Osteocyte (in vitro differentiated cells): ENCODE measurements at places on chromosomes 5 and 9.

GRCh38 chr5:1527533-1528205 is 3.9 kb upstream of the LPCAT1 start:
- DNase-seq, result peak; percentile 54

DNA sequence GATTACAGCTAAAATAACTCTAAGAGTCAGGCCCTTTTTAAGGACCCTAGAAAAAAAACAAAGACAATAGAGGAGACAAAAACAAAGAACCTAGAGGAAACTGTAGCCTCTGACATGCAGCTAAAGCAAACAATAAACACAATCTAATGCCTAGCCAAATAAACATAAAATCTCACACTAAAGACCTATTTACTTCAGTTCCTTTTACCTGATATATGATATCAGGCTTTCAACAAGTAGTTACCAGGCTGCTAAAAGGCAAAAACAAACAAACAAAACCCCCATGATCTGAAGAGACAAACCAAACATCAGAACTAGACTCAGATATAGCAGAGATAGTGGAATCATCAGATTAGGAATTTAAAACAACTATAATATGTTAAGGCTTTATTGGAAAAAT is 226.5 kb upstream of the POU5F2 start:
- no peak for DNase-seq

GRCh38 chr9:83270116-83270515 is 207.2 kb upstream of the RASEF start:
- DNase-seq, result no peak

DNA sequence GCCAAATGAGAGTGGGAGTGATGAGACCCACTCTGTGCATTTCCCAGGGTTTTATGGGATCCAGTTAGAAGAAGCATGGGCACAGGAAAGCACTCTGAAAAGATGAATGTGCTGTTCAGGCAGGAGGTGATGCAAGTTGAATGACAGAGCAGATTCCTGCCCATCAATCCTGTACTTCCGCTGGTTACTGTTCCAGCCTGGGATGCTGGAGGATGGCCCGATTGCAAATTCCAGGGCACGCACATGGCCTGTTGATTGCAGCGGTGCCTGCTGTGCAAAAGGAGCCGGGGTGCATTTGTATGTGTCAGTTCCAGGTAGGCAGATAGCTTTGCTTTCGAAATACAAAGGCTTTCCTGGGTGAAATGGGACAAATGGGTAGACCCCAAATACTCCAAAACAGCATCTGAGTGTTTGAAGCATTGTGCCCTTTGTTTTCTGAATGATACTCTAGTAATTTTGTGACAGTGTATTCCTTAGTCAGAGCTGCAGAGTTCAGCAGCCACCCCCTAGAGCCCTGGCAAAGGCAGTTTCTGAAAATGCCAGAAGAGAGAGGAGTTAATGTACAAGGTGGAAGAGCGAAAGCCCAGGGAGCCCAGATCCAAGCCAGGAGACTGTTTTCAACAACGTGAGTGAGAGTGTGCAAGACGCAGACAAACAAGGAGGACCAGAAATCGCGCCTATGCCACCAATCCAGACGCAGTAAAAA is 454.2 kb upstream of the CLINT1 start:
- DNase-seq, result no peak

- no peak for DNase-seq
These were observed 39.7 kb upstream of the SHC3 start for GRCh38 chr9:89218040-89218928.

- DNase-seq, result no peak
These were observed 138.6 kb downstream of the TRIO start for GRCh38 chr5:14281746-14282181.

DNA sequence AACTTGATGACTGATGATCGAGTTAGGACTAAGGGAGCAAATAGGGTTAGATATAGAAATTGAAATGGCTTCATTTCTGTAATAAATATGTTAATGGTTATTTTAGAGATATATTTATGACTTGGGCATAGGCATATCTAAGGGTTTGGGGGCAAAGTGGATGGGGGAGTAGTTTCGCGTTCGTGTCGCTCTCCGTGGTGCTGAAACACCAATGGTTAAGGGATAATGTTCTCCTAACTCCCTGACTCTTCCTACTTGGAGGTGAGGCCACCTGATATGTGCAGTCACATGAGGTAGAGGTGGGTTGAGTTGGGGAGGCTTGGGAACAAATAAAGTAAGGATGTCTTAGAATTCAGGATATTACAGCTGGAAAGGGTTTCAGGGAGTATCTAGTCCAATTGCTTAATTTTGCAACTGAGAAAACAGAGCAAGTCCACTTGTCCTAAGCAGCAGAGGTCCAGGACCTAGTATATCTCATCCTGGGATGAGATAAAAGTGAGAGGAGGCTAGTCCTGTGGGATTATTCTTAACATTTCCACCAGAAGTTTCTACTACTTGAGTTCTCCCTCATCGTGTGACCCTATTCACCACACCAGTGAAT is 44.0 kb upstream of the MAP1B start:
- no peak for DNase-seq

DNA sequence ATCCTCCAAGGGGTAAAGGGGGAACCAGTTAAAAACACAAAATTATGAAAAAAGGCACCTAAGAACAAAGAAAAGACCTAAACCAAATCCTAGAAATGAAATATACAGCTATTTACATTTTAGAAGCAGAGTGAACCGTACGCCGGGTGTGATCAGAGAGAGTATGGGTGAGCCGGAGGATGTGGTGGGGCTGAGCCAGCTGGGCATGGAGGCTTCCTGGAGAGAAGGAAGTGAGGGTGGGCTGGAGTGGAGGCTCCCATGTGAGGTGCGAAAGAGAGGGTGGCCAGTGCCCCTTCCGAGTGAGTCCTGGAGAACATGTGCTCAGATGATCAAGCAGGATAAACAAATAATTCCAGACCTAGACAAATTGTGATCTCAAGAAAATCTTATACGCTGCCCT is 111.6 kb downstream of the CACNA1B start:
- DNase-seq, result peak; percentile 59

DNA sequence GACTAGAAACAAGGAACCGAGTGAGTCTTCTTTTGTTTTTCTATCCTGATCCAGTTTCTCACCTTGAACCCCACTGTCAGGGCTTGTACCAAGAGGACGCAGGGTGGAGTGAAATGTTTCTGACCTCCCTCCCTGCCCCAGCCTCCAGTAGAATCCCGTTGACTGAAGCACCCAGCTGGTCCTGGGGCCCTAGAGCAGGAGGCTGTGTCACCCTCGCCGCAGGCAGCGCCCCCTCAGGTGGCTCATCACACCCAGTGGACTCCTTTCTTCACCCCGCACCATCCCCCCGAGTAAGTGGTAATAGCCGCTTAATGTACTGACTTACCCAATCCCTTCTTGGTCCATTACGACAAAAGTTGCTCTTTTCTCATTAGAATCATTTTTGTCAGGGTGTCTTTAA is 53.8 kb downstream of the MVB12B start:
- DNase-seq, result peak; percentile 77

GRCh38 chr5:73454379-73455036 is 5.9 kb upstream of the FOXD1 start:
- no peak for DNase-seq

DNA sequence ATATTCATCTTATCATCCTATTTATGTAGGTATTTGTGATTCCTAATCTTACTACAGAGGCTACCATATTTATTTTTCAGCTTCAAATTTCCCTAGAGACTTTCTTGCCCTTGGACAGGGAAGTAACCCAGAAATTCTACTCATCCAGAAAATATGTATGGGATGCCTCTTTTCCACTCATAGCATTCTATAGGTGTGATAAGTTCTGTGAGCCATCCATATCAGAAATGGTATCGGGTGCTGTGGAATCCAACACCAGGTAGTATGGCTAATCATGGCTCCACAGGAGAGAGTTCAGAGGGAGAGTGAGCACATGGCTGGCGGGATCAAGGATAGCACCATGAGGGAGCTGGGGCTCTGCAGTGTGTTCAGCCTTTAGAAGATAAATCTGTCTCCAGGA is 349.3 kb upstream of the ACTBL2 start:
- DNase-seq, result no peak

DNA sequence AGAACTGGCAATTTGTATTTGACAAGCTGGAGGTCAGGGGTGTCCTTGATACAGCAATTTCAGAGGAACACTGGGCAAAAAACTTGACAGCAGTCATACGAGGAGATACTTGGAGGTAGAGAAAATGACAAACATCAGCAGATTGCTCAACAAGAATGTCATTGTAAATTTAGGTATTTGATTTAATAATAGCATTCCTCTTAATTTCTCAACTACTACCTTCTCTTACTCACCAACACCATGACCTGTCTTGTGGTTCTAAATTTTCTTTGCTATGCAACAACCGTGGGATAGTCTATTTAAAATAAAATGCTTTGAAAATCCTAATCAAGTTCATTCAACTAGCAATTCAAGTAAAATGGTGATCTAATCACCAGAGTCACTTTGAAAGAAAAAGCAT is 128.4 kb downstream of the DNAH5 start:
- DNase-seq, result no peak

GRCh38 chr9:129724456-129725190 is 28.2 kb downstream of the PTGES start:
- DNase-seq, result no peak

- DNase-seq, result no peak
These were observed 34.9 kb upstream of the SYK start for GRCh38 chr9:90766731-90767130.

DNA sequence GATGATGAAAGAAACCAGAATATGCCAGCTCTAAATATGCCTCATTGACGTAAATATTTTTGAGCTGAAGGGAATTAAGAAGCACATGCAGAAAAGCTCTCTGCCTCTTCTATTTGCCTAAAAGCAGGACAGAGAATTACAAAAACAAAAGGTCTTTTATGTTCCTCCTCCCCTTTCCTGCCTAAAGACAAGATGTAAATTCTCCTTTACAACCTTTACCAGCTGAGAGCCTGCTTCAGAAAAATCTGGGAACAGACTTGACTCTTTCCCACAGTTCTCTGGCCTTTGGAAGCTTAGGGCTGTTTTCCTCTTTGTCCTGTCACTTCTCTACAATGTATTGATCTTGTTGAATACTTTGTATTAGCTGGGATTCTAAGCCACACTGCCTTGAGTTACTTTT is 199.7 kb downstream of the TMC1 start:
- DNase-seq, result no peak

GRCh38 chr9:1005043-1005667 is 28.7 kb downstream of the DMRT3 start:
- no peak for DNase-seq

GRCh38 chr5:35244171-35244570 is 13.9 kb upstream of the PRLR start:
- no peak for DNase-seq

GRCh38 chr9:98010445-98010844 is 27.3 kb downstream of the ANP32B start:
- DNase-seq, result no peak

DNA sequence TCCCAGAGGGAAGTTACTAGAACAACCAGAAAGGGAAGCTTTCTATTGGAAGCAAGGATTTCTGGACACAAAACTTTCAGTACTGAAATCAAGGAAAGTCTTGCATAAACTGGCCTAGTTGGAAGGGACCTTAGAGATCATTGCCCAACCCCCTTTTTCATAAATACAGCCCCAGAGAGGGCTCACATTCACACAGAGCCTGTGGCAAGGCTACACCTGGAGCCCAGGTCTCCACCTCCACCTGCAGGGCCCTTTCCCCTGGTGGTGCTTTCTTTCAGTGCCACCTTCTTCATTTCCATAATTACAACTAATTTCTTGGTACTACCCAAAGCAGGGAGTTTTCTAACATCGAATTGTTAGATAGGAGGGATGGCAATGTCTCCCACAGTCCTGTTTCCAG is 85.7 kb downstream of the ADRB2 start:
- DNase-seq, result no peak

DNA sequence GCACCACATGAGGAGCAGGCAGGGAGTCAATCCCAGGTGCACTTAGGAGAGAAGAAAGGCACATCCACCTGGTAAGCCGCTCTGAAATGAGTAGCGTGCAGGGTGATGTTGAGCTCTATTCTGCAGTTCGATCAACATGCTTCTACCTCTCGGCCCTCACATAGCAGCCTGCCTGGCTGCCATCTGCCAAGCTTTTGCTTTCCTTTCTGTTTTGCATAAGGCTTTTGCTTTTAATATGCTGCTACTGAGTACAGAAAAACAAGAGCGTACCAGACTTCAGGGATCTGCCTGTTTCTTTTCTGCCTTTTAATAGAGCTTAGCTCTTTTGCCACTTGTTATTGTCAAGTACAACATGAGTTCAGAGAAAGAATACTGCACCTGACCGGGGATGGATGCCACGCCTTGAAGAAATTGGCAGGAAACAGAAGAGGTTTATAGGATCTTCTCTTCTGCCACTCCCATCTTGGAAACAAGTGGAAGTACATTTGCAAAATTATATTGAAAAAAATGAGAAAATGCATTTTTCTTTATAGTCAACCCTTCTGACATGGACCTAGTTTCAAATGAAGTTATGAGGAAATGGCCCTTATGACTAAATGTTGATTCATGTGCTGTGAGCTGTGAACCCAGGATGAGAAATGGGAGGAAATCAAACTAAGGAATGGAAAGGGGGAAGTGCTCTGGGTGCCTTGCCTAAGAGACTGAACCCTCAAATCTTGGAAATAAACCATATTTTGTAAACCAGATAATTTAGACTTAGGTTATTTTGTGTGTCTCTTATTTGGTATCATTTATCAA is 4.0 kb upstream of the FCHO2 start:
- DNase-seq, result peak; percentile 27

GRCh38 chr9:129586685-129587084 is 34.2 kb downstream of the C9orf50 start:
- DNase-seq, result no peak

GRCh38 chr5:115132465-115132864 is 37.2 kb downstream of the TRIM36 start:
- no peak for DNase-seq

GRCh38 chr9:135463140-135463539 is 16.4 kb upstream of the PPP1R26 start:
- DNase-seq, result no peak

- DNase-seq, result no peak
These were observed 576.1 kb downstream of the LRRC70 start for GRCh38 chr5:63154476-63155309.

DNA sequence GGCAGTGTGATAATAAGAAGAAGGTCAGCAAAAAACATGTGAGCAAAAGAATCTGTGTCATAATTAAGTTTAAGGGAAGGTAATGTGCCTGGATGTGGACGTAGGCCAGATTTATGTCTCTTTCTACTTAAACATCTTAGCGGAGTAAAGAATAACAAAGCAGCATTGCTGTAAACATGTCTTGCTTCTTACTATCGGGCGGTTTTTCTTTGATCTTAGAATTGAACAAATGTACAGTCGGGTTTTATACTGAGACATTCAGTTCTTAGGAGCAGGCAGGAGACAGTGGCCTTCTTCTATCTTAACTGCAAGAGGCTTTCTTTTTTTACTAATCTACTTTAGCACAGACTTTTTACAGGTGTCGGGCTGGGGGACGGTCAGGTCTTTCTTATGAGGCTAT is 40.4 kb upstream of the FLT4 start:
- no peak for DNase-seq

GRCh38 chr9:36053971-36054370 is 17.3 kb downstream of the RECK start:
- no peak for DNase-seq

GRCh38 chr5:78763659-78764189 is 115.2 kb upstream of the LHFPL2 start:
- no peak for DNase-seq

GRCh38 chr9:86614871-86615849 is 260.9 kb upstream of the TUT7 start:
- DNase-seq, result peak; percentile 65

GRCh38 chr9:128818839-128819715 is 777 bp downstream of the ENDOG start:
- no peak for DNase-seq
